Vagina (tissue), 2 donors: ENCODE measurements at places on chromosomes 7 and 10. TPM values are rescaled to one million over a fixed set of nuclear protein-coding genes. Genes with fewer than 3 reads are reported as not detected.

DNA sequence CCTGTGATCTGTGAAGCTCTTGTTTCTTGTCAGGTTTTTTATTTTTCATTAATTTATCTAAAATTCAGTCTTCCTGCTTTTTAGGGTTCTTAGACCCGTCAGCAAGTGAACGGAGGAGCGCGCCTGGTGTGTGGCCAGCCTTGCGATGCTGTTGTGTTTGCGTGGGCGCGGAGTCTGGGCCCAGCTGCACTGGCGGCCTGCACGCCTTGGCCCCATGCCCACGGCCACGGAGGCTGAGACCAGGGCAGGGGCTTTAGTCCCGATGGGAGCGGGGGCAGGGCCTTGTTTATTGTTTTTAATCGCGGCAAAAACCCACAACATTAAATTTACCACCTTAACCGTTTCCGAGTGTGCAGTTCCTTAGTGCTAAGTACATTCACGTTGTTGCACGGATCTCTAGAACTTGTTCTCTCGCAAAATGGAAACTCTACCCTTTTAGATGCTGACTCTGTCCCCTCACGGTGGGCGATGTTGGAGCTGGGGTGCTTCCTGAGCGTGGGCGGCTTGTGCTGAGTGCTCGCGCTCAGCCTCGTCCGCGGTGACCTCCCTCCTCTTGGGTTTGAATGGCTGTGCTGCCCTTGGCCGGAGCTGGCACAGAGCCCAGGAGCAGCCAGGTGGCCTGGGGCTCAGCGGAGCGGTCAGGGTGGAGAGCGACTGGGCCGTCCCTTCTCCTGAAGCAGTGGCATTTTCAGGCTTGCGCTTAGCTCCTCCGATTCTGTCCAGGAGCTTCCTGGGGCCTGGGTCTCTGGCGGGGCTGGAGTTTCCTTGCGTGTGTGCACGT is 69.1 kb downstream of the INPP5A start:
- DNase-seq = no peak

DNA sequence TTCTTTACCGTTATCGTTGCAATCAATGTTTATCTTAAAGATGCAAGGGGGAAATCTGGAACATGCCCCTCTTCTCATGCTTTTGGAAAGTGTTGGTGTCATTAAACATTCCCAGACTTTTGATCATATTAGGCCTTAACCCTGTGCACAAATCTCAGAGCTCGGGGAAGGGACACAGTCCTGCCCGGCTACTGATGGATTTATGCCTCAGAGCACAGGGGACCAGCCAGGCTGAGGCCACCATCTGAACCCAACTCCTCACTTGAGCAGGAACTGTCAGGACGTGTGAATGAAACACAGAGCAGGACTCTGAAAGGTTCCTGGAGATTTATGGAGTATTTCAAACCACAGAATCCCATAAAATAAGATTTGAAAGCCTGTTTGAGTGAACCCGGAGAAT is 132.0 kb upstream of the CXCL12 start:
- DNase-seq = no peak

DNA sequence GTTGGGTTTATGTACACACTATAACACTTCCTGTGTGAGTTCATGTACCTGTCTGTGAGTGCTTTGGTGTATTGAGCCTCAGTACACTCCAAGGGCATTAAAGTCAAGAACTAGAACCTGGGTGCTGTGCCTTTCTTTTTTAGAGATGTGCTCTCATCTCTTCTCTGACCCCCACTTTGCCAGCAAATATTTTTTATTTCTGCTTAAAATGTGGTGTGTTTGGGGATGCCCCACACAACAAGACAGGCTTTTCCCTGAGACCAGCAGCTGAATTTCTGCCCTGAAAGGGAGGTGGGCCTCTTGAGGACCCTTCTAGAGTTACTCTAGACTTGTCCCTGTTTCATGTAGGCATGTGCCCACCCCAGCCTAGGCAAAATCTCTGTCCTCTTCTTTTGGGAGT is 14.3 kb downstream of the KCTD7 start:
- no peak for DNase-seq

- DNase-seq = no peak
Observed at GRCh38 chr7:130960208-130960988, 226.4 kb upstream of the KLF14 start.

The GRID2IP gene
- total RNA-seq = not detected

The GFRA1 gene
- 57.7 TPM for total RNA-seq
